Activated naive CD4-positive, alpha-beta T cell treated with anti-CD3 and anti-CD28 coated beads, Interleukin-2, amount 50 U/mL, for 16 hours (primary cell): ENCODE measurements at places on chromosomes 2 and 18.

DNA sequence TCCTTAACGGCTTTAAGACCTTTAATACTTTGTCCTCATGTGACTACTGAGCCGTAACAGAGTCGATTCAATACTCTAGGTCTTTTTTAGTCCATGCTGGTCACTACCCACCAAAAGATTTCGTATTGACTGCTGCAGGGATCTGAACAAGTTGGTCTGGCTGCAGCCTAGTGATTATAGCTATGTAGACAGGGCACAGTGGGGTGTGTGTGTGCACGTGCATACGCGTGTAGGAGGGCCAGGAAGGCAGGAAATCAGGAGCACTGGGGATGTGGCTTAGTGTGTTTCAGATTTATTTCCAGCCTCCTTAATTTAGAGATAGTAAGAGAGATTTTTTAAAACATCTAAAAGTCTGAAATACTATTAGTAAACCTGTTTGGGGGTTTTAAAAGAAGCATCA, 161.4 kb downstream of the MYO3B start:
- no peak for DNase-seq

DNA sequence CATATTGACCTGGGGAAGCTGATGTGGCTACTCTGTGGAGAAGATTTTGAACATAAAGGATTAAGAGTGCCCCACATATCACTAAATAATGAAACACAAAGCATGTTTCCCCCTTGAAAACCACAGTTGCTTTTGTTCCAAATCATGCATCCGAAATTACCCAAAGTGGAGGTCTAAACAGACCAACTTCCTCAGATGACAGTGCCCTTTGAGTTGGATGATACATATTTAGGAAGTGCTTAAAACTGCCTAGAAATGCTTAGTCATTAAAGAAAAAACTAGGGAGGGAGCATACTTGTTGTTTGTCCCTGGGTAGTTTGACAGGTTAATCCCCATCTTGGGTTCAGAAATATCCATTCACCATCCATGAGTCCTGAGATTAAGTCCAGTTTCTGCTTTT, 1070.3 kb downstream of the SUCLG1 start:
- no peak for DNase-seq

- DNase-seq = no peak
Observed at GRCh38 chr2:146214394-146214929, 1630.4 kb upstream of the ACVR2A start.

- no peak for DNase-seq
Observed at GRCh38 chr2:120985174-120985996, 249.7 kb downstream of the GLI2 start.

DNA sequence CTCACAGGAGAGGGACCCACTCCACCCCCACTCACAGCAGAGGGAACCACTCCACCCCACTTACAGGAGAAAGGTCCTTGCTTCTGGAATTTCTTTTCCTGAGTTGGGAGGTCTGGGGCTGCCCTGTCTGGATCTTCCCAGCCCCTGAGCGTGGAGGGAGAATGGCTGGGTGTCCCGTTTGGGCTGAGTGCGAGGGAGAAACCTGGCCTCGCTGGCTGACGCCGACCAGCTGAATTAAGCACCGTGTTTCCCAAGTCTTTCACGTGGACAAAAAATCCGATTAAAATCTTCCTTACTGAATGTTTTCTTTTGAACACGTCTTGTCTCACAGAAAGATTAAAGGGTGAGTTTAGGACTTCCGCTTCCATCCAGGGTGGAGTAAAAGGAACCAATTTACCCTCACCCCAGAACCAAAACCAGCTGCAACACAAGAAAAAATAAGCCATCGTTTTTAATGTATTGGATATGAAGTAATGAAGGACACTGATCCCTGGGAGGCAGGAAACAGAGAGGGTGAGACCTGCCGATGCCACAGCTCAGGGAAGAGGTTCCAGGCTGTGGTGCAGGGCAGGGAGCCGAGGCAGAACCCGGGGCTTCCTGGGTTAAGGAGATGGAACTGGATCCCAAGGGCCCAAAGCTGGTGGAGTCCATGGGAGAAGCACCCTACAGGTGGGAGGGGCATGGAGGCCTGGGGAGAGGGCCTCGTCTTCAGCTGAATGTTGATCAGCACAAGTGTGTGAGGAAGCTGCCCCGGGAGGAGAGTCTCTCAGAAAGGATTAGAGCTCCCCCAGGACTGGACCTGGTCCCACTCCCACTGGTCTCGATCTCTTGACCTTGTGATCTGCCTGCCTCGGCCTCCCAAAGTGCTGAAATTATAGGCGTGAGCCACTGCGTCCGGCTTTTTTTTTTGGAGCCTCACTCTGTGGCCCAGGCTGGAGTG, 60.3 kb downstream of the RTP5 start:
- no peak for DNase-seq

- DNase-seq = no peak
Observed at GRCh38 chr18:79403723-79404566, 8.2 kb downstream of the NFATC1 start.

GRCh38 chr18:23259701-23260681, 124.7 kb downstream of the CABLES1 start:
- no peak for DNase-seq

DNA sequence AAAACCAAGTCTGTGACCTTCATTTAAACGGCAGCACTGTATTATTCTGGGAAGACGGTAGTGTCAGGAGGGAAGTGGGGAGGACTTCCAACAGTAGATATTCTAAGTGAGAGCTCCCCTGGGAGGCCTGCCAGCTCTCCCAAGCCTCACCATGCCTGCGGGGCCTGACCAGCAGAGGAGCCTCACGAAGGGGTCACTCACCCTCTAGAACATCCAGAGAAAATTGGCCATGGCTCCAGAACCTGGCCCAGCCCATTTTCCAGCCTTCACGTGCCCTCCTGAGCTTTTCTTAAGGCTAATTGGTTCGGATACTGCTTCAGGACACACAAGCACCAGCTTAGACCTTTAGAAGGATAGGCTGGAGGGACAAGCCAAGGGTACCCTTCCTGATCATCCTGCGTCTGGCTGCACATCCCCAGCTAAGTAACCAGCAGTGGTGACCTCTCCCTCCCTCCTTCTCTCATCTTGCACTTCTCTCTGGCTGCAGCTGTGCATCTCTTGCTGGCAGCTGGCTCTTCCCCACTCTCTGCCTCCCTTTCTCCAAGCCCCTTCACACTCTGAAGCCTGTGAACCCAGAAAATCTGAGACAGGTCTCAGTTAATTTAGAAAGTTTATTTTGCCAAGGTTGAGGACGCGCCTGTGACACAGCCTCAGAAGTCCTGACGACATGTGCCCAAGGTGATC, 120.1 kb upstream of the PKDCC start:
- DNase-seq = no peak

DNA sequence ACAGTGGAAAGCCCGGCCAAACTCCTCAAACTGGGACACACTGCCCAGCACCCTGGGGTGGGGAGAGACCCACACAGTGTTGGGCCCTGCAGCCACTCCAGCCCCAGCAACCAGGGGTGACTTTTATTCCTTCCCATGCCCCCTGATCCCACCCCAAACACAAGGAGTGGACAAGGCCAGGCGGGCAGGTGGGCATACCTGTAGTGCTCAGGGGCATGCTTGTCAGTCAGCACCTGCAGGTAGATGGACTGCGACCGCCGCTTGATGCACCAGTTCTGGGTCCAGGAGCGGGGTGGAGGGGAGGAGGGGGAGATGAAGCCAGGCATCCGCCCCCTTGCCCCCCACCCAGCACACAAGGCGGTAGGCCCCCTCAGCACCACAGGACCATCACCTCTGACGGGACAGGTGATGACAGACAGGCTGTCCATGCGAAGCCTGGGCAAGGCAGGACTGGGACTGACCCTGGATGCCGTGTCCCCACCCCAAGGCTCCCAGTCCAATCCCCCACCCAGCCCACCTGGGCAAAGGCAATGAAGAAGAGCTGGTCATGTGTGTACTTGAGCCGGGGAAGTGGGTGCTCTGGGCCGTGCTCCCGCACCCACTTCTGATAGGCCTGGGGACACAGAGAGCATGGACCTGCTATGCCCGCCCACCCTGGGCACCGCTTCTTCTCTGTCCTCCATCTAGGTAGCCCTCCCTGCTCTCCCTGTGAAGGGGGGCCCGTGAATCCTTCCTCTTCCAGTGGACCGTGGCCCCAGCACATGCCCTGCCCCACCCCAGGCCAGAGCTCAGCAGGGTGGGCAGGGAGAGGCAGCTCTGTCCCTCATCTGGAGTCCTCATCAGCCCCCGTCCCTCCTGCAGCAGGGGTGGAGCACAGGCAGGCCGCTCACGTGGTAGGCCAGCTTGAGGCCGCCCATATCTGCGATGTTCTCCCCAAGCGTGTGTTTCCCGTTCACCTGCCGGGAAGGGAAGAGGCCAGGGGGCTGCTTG, 7.1 kb downstream of the ECEL1 start:
- peak; percentile 10 for DNase-seq

DNA sequence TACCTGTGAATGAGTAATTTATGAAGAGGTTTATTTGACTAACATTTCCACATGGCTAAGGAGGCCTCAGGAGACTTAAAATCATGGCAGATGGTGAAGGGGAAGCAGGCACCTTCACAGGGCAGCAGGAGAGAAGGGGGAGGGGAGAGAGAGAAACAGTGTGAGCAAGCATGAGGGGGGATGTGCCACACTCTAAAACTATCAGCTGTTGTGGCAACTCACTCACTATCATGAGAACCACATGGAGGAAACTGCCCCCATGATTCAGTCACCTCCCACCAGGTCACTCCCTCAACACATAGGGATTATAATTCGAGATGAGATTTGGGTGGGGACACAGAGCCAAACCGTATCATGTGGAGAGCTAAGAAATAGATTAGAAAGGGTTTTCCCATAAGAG, 309.0 kb downstream of the RDH14 start:
- DNase-seq = no peak

DNA sequence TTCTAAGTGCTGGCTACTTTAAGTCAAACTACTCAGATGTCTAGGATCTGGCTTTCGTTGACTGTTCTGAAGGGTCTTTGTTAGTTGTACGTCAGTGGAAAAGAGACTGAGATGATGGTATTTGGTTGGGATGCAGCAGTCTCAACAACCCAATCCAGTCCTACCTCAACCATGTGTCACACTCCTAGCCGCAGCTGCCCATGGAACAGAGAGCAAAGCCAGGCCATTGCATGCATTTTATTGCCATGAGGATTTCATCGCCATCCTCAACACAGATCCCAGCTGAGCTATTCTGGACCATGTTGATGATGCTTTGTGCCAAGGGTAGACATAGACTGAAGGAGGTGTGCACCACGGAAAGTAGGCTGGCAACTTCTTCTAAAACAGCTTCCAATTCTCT, 97.3 kb upstream of the STK39 start:
- DNase-seq = no peak

DNA sequence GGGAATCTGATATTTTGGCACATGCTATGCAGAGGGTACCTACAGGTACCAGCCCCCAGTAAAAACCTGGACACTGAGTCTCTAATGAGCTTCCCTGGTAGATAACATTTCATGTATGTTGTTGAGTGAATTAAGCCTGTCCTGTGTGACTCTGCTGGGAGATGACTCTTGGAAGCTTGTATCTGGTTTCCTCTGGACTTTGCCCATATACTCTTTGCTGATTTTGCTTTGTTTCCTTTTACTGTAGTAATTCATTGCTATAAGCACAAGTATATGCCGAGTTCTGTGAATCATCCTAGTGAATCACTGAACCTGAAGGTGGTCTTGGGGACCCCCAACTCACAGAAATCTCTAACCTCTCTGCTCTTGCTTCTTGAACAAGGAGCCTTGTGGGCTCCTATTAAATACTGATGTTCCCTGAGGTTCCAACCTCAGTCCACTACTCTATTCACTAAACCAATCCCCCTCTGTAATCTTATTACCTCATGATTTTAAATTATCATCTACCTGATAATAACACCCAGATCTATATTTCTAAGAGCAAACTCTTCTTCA, 94.3 kb upstream of the WDSUB1 start:
- DNase-seq = no peak

- no peak for DNase-seq
Observed at GRCh38 chr2:70842401-70842800, 6.8 kb upstream of the CD207 start.

DNA sequence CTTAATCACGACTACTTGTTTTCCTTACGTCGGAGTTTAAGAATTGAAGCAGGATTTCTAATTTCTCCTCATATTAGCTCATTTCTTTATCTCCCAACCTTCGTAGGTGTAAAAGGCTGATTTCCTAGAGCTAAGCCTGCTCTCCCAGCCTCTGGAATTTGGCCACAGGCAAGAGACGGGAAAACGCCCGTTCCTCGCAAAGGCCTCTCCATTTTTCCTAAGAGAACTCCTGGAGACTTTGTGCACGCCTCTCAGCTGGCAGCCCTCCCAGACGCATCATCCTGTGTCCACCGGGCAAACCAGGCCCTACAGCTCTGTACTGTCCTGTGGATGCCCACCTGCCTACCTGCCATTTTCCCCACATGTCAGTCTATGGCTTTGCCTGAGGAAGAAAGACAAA, 106.3 kb downstream of the FTCDNL1 start:
- DNase-seq = no peak

DNA sequence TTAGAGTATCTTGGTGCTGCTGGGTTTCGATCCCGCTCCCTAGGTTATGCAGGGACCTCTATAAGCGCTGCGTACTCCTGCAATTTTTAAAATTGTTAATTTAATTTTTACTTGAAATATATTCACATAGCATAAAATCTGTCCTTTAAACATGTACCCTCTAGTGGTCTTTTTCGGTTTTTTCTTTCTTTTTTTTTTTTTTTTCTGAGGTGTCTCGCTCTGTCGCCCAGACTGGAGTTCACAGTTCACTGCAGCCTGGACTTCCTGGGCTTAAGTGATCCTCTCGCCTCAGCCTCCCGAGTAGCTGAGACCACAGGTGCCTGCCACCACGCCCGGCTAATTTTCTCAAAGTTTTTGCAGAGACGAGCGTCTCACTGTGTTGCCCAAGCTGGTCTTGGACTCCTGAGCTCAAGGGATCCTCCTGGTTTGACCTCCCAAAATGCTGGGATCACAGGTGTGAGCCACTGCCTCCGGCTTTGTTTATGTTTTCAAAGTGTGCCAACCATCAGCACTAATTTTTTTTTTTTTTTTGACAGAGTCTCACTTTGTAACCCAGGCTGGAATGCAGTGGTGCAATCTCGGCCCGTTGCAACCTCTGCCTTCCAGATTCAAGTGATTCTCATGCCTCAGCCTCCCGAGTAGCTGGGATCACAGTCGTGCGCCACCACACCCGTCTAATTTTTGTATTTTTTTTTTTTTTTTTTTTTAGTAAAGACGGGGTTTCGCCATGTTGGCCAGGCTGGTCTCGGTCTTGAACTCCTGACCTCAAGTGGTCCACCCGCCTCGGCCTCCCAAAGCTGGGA, 585 bp upstream of the MOB1A start:
- no peak for DNase-seq
